Stimulated activated CD8-positive, alpha-beta memory T cell treated with anti-CD3 and anti-CD28 coated beads, Interleukin-4, amount 100 ng/mL, for 24 hours (primary cell): ENCODE measurements at places on chromosomes 7 and 10.
A peak's percentile ranks its signal among the peaks of the same experiment; 100 is the strongest.

DNA sequence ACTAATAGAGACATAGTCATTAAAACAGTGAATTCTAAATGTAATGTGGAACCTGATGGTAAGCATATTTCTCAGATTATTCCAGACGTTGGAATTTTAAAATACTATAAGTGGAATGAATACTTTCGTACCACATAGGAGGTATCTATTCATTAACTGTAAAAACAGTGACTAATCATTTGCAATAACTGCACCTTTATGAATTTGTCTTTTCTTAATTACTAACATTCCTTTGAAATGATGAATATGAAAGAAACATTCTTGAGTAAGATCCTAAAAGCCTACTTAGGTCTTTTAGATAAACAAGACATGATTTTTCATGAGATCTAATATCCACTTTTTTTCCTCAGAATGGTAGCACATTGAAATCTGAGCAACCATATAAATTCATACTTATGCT, 549.0 kb upstream of the LRRN3 start:
- DNase-seq: no peak

GRCh38 chr7:43554423-43554822, 28.5 kb upstream of the STK17A start:
- no peak for DNase-seq

- DNase-seq: no peak
Observed at GRCh38 chr7:139358541-139359365, 941 bp upstream of the LUC7L2 start.

DNA sequence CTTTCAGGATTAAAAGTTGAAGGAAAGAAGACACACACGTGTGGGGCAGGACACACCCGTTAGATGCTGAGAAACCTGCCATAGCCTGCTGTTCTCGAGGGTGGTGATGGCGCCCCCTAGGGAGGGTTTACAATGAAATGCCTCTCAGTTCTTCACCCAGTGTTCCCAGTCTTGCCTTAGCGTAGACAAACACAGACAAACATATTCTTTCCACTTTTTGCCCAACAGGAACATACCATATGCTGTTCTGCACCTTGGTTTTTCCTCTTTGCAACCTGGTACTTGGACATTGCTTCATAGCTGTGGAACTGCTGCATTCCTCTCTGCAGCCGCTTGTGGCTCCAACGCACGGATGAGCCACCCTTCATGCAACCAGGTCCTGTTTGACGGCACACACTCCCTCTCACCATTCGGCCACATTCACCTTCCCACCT, 23.3 kb upstream of the HSPA12A start:
- peak; percentile 20 for DNase-seq

GRCh38 chr7:101502466-101503098, 126.5 kb downstream of the MYL10 start:
- DNase-seq: no peak

- DNase-seq: no peak
Observed at GRCh38 chr7:93968911-93969620, 35.1 kb downstream of the BET1 start.

DNA sequence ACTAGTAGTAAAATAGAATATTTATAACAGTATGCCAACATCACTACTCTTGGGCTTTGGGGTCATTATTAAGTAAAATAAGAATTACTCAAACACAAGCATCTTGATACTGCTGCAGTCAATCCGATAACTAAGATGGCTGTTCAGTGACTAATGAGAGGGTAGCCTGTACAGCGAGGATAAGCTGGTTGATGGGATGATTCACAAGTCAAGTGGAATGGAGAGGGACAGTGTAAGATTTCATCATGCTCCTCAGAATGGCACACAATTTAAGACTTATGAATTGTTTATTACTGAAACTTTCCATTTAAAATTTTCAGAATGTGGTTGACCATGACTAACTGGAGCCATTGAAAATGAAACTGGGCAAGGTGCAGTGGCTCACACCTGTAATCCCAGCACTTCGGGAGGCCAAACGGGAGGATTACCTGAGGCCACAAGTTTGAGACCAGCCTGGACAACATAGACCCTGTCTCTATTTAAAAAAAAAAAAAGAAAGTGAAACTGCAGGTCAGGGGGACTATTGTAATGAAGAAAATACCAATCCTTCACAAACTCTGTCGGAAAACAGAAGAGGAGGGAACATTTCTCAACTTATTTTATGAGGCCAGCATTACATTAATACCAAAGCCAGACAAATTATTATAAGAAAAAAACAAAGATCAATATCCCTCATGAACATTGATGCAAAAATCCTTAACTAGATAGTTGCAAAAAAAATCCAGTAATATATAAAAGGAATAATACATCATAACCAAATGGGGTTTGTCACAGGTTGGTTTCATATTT, 11.2 kb downstream of the AVL9 start:
- no peak for DNase-seq

DNA sequence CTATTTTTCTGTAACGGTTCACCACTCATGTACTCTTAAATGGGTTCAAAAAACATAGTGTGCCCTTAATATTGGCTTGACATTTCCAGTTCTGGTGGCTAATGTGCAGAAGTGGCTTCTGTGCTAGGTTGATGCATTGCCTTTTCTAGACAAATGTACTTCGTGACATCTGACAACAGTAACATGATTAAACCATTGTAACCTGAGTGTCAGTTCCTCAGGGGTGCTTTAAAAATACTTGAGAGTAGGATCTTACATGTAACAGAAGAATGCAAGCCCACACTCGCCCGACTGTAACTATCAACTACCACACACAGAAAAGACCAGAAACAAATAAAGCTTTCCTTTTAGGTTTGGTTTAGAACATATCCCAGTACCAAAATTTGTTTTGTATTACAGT, 393.4 kb upstream of the NFE2L3 start:
- DNase-seq: no peak

GRCh38 chr10:130767116-130767730, 544.3 kb downstream of the TCERG1L start:
- DNase-seq: no peak

DNA sequence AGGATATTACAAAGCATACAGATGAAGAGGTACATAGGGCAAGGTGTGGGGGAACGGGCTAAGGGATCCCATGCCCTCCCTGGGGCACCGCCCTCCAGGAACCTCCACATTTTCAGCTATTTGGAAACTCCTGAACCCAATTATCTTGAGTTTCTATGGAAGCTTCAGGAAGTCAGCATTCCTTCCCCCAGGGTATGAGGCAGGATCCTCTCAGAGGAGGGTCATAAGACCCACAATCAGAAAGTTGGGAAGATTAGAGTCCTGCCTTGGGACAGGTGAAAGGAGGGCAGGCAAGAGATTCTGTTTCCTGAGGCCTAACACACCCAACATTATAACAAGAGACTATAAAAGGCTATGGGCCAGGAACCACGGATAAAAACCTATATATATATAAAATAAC, 98.0 kb downstream of the RALA start:
- no peak for DNase-seq

DNA sequence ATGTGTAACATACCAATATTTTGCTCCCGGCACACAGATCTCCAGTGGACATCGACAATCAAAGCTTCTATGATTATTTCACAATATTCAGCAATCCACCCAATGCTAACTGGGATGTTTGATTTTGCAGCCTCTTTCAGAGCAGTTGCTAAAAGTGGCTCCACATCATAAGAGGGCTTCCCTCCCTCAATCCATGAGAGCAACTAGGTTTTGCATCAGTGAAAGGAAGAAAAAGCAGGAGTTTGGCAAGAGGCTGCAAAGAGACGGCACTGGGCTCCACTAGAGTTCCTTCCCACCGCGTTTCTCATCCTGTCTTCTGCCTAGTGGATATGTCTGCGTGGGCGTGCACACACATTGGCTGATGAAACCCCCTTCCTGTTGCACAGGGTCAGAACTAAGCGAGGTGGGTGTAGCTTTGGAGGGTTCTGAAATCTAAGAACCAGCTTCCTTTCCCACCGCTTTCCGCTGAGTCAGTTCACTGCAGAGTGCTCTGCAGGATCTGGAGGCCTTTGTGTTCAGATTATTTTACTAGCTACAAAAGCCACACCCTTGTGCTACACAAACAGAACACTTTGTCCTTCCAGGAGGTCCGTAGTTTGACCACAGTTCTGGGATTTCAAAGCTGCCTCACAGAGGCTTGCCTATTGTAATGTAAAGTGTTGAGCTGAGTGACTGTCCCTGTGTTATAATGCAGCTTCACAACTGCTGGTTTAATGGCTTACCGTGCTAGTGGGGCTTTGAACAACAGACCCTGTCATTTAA, 28.1 kb downstream of the ARL4A start:
- DNase-seq: peak; percentile 4

DNA sequence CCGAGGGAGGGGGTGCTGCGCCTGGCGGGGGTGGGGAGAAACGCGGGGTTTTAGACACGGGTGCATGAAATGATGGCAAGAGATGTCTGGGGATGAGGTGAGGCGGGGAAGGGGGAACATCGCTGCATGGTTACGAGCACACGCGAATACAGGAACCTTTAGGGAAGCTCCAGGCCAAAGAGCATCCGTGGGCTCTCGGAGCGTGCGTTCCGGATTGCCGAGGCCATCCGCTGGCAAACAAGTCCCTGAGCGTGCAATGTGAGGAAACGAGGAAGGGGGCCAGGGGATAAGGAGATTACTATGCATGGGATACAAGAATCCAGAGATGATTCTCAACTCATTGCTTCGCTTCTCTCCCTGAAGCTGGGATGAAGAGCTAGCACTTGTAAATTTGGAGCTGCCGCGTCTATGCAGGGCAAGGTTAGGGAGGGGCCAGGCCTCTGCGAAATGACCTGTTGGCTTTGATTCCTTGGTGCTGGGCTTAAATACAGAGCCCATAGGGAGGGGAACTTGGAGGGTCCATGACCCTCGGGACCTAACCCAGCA, 520 bp upstream of the WNT2 start:
- no peak for DNase-seq

DNA sequence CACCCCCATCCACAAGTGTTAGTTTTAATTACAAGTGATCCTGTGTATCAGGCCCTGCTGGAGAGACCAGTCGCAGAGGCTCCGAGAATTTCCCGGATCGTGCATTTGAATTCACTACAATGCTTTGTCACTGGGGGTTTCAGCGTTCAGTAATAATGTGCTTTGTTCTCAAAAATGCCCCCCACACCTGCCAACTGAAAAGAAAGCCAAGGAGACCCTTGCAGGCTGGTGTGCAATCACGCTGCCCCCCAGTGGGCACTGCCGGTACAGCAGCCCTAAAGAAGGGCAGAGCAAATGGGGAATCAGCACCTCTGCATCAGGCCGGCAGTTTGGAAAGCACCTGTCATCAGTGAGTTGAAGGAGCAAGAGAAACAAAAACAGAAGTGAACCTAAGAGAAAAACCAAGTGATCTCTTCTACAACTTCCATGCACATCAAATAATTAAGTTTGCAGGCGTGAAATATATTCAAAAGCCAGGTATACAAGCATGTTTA, 177.6 kb downstream of the PARD3 start:
- peak; percentile 56 for DNase-seq

DNA sequence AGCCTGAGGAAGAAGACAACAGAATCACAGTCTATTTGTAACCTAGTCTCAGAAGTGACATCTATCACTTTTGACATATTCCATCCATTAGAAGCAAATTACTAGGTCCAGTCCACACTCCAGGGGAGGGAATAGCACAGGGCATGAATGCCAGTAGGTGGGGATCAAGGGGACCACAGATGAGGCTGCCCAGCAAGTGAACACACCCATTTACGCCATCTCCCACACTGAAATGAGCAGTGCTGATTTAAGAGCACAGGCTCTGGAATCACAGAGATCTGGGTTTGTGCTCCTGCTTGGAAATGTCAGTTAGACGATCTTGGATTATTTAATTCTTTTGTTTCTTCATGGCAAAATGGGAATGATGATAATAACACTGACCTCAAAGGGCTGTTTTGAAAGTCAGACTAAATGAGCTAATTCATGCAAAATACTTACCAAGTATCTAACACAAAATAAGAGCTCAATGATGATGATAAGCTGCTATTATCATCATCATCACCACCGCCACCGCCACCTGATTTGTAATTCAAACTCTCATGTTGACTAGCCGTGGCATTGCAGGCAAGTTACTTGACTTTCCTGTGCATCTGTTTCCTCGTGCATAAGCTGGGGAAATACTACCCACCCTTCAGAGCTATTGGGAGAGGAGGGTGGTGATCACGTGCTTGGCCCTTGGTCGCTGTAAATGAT, 138.9 kb upstream of the KLF14 start:
- DNase-seq: no peak

- DNase-seq: no peak
Observed at GRCh38 chr7:3978839-3979238, 677.8 kb downstream of the SDK1 start.

- DNase-seq: no peak
Observed at GRCh38 chr10:83489161-83489560, 650.1 kb upstream of the GHITM start.

- no peak for DNase-seq
Observed at GRCh38 chr10:133313192-133313591, 4.5 kb downstream of the ZNF511 start.

DNA sequence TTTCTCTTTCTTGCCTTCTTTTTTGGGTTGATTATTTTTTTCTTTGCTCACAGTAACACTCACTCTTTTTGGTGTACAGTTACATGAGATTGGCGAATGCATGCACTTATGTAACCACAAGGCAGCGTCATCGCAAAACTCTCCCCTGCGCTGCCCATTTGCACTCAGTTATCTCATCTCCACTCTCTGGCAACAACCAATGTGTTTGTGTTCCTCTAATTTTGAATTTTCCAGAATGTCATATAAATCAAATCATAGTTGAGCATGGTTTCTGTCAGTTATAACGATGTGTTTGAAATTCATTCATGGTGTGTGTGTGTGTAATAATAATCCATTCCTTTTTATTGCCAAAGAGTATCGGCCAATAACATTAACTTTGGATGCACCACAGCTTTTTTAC, 23.0 kb upstream of the IGFBP3 start:
- DNase-seq: no peak

DNA sequence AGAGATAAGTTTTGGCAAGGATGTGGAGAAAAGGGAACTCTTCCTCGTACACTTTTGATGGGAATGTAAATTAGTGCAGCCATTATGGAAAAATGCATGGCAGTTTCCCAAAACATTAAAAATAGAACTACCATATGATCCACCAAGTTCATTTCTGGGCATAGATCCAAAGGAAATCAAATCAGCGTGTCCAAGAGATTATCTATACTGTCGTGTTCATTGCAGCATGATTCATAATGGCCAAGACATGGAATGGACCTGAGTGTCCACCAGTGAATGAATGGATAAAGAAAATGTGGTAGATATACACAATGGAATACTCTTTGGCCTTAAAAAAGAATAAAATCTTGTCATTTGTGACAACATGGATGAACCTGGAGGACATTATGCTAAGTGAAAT, 70.3 kb upstream of the RSU1 start:
- DNase-seq: no peak

DNA sequence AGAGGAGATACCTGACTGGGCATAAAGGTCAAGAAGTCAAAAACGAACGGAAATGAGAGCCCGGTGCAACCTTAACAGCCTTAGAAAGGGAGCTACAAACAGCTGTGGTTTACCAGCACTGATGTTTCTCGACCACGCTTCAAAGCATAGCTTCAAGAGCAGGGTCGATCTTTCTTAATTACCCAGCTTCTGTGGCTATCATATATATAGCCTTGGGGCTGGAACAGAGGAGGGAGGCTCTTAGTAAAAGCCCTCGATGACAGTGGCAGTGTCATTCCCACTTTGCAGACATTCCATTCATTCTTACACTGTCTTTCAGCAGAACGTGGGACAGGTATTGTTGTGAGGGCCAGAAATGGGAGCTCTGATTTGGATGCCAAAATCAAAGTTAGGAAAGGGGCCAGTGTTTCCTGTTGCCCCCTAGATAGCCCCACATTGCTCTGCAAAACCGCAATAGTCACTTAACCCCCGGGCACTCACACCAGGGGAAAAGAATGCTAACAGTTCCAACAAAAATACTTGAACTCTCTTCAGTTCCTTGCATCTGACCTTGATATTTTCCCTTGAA, 141.5 kb downstream of the MTPAP start:
- no peak for DNase-seq

- DNase-seq: no peak
Observed at GRCh38 chr10:11521860-11522259, 89.6 kb downstream of the USP6NL start.
